NB4 (cell line): ENCODE measurements at places on chromosomes 7 and 10.

GRCh38 chr10:91682912-91683311 lies 50.0 kb upstream of the PPP1R3C start:
- no peak for DNase-seq

DNA sequence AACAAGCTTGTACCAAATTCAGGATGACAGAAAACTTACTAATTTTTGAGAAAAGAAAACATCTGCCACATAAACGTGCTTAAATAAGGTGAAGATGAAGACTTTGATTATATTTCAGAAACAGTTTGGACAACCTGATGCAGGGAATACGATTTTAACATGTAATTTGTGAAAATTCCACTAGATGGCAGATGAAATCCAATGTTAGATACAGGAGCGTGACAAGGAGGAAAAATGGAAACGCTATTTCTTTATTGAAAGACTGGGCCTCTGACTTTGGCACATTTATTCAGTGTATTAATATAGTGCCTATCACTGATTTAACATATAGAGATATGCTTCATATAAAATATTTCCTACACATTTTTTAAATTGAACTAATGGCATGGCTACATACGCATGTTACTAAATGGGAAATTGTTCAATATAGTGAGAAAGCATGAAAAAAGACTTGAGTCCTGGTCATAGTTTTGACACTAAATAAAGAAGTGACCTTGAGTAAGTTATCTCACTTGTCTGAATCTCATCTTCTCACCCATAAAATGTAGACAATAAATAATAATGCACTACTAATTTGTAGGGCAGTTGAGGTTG lies 60.7 kb downstream of the CD36 start:
- peak; percentile 62 for DNase-seq

- no peak for DNase-seq
Observed at GRCh38 chr7:126394406-126394805, 858.3 kb downstream of the GRM8 start.

DNA sequence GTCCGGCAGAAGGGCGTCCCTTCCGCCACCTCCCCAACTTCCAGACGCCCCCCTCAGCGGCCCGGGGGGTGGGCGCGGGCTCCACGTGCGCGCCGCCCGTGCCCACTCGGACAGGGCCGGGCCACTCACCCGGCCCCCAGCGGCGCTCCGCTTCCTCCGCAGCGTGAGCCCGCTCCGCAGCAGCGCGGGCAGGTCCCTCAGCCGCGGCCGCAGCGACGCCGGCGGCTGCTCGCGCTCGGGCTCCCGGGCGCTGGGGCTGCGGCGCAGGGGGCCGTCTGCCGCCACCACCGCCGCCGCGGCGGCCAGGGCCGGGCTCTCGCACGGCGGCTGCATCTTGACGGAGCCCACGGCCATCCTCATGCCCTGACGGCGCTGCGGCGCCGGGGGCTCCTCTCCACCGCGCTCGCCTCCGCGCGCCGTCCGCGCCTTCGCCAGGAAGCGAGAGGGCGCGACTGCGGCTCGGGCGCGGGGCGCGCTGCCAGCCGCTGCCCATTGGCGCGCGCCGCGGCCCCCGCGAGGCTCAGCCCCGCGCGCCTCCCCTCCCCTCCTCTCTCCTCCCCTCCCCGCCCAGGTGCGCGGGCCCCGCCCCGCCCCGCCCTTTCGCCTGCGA lies at the start of gene RAPGEF5:
Gene RAPGEF5, minus strand, starts transcription at position 454 of the 610 bp plus-strand sequence. Its CDS starts 94 bp downstream, at position 360.
- DNase-seq, result no peak

DNA sequence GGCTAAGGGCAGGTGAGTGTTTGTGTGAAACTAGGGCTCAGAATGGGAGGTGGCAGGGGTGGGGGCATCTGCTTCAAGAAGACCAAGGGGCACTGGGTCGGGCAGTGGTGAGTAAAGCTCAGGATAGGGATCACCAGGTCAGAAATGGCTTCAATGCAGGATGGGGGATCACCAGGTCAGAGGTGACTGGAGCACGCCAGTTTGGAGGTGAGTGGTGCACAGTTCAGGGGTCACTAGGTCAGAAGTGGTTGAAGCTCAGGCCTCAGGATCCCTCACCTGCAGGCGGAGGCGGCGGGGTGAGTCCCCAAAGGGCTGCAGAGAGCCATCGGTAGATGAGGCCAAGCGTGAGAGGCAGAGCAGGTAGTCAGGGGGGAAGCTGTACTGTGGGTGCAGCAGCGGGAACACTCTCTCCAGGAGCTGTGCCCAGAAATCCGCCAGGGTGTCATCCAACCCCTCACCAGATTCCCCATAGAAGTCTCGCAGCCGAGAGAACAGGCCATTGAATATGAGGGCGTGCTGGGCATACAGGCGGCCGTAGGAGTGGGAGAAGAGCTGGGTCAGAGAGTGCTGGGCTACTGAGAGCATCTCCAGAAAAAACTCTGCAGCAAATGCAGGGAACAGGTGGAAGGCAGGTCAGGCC lies 1.8 kb downstream of the GPC2 start:
- no peak for DNase-seq

GRCh38 chr10:85250304-85250703 lies 921.9 kb downstream of the CCSER2 start:
- DNase-seq, result no peak

DNA sequence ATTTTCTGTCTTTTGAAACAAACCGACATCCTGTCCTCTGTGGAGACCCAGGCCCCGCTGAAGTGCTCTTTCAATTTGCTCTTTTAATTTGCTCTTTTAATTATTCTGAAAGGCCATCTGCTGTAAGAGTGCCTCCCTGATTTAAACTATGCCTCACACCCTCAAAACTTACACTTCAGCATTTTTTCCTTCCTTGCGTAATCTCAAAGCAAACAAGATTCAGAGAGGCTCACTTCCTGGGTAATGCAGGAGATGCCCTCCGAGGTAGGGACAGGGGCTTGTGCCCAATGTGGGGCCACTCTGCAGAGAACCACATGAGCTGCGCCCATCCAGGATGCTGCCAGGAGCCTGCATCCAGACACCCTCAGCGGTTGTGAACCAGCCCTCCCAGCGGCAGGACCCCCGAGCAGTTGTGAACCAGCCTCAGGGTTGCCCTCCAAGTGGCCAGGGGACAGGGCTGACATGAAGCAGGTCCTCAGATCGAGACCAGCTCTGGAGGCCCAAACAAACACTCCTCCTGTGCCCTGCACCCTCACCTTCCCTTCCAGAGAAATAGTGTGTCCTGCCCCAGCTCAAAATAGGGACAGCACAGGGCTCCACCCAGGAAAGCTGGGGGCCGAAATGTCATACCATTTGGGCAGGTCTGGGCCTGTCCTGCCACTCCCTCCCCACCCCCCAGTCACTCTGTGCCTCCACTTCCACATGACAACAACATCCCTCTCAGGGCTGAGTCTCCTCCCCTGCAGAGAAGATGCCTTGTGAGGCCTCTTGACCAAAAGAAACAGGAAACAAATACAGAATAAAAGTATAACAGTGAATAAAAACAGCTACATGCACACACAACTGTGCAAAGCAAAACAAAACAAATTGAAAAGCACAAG lies 190.4 kb downstream of the PTPRN2 start:
- DNase-seq, result peak; percentile 40

- DNase-seq, result peak; percentile 75
Observed at GRCh38 chr7:73828107-73828803, 2.5 kb upstream of the CLDN4 start.

DNA sequence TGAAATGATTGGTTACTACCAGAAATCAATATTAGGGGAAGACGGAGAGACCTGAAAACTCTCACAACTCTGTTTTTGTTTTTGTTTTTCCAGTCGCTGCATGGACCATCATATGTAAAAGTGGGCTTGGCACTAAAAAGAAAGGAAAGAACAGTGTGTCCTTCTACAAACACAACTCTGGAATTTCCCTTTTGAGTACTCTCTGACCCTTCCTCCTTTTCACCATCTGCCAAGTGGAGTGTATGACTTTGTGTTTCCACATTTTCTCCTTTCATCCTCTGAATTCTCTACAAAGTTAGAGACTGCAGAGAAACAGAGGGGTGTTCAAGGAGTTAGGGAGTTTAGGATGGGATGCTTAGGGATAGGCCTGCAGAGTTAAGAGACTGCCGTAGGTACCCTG lies 92.0 kb downstream of the MDFIC start:
- no peak for DNase-seq

DNA sequence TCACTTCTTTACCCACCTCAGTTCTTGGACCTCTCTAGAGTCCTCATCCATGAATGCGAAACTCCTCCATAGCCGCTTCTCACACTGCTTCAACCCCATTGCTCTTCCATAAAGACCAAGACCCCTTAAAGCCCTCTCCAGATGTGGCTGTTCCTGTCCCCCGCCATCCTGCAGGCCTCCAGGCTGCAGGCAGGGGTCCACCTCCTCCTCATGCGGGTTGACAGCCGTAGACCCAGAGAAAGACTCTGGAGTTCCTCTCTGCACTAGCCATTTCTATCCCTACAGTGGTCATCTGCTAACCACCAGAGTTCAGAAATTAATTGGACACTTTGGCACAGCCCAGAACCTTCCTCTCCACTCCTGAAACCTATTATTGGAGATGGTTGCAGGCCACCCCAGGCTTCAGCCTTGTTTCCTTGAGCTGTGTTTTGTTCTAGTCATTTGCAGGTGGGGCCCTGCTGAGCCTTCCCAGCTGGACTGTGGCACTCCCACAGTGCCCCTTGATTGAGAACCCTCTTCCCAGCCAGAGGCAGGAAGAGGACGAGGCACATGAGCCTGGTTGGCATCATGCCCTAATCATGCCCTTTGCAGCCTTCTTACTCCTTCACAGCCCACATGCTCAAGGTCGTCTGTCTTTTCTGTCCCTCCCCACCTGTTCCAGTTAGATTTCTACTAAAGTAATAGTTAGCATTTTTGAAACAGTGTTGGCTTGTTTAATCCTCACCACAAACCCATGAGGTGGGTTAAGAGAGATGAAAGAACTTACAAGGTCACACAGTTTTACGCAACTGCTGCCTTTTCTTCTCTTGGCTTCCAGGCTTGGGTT lies 23.9 kb downstream of the CUL1 start:
- peak; percentile 68 for DNase-seq

DNA sequence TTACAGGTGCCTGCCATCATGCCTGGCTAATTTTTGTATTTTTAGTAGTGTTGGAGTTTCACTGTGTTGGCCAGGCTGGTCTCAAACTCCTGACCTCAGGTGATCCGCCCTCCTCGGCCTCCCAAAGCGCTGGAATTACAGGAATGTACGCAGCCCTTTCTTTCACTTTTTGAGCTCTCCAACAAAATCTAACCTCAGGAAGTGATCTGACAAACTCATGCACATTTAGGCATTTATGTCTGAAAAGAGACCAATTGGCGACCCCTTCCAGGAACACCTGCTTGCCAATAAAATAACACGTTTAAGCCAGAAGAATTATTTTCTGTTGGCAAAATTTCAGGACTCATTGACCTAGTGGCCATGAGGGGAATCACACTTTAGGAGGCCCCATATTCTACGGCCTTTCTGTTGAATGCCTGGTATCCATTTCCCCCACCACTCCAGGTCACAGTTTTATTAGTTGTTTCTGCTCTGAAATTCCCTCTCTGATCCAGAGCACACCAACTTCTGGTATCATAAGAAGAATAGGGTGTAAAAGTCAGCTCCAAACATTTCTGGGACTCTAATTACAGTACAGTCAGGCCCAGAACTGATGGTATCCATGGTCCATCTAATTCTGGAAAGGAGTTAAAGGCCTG lies 65.8 kb upstream of the FRMD4A start:
- DNase-seq, result no peak

DNA sequence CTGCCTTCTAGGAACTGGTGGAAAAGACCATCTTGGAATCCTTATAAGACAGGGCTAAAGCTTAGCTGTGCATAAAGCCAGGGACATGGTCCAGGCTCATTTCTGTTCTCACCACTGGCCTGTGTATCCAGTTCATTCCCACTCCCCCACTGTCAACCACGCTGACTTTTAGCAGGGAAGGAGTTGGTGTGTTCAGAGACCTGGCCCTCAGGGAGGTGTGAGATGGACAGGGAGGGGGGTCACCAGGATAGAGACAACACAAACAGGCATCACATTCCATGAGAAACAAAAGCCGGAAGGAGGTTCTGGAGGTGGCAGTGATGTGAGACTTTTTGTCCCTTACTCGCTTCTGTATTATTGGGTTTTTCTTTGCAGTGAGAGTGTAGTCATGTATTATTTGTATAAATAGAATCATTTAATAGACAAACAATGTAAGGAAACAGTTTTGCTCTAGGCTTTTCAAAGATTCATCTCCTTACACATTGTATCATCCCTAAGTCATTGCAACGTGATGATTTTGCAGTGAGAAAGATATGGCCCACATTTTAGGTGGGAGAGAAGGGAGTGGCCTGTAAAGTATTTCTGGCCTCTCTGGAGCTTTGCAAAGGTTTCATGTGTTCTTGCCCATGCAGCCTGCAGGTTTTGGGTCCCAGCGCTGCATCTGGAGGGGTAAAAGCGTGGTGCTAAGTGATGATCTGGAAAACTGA lies 52.0 kb downstream of the EEPD1 start:
- no peak for DNase-seq

DNA sequence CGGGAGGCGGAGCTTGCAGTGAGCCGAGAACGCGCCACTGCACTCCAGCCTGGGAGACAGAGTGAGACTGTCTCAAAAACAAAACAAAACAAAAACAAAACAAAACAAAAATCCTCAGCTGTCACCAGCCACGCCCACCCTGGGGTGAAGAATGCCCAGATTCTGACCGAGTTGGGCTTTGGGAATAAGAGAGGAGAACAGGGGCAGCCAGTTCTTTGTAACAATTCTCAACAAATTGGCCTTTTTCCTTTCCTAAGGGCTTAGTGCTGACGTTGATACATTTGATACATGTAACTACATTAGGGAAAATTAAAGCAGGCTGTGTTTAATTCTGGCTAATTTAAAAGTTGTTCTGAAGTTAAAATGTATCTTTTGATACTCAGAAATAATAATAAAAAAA lies 121.0 kb downstream of the EPC1 start:
- no peak for DNase-seq

DNA sequence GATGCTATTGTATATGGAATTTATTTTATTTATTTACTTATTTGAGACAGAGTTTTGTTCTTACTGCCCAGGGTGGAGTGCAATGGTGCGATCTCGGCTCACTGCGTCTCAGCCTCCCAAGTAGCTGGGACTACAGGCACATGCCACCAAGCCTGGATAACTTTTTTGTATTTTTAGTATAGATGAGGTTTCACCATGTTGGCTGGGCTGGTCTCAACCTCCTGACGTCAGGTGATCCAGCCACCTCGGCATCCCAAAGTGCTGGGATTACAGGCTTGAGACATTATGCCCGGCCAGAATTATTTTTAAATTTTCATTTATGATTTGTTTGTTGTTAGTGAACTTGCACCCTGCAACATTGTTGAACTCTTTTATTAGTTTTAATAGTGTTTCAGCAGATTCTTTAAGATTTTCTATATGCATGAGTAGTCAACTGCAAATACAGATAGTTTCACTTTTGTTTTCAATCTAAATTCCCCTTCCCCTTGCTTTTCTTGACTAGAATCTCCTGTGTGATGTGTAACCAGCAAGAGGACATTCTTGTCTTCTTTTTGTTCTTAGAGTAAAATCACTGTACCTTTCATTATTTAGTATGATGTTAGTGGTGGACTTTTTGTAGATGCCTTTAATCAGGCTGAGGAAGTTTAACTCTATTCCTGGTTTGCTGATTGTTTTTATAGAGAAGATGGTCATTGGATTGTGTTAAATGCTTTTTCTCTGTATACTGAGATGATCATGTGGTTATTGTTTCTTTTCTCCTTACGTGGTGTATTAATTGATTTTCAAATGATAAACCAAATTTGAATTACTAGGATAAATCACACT lies 27.8 kb downstream of the ZNF33A start:
- DNase-seq, result no peak

GRCh38 chr7:47007471-47007870 lies 574.4 kb downstream of the TNS3 start:
- no peak for DNase-seq
